ENCODE measurements at places on chromosomes 12 and 14.
A peak's percentile ranks its signal among the peaks of the same experiment; 100 is the strongest.

DNA sequence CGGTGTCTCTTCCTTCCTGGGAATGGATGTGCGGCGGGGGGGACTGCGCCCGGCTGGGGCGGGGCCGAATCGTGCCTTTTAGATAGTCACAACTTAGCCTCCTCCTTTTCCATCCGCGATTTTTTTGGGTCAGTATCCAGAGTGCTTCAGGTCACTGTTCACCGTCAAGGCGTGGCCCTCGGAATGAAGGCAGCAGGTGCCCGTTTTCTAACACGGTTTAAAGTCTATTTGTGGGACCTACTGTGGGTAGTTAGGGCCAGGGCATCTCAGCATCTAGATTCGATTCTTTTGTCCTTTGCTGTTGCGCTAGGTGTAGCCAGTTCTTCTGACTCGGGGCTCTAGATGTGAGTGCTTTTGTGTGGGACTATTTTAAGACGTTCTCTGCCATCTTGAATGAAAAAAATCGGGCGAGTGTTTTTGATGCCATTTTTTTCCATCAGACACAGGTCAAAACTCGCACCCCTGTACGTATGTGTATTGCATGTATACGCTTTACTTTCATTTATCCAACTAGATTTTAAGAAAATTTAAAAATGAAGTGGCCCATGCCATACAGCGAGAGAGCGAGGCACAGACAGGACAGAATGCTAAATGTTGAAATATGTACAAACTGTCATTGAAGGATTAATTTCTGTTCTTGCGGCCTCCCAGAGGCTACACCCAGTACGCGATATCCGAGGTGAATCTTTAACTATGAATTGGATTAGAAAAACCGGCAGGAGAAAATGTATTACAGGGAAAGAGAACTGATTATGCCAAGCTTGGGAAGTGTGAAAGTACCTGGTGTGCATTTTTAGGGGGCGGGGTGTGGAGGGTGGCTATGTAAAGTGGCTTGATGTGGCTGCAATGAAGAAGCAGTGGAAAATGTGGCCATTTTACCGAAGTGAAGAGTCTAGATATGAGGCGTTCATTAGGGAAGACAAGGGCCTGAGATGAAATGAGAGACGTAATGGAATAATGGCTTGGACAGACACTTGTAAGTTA lies 835 bp downstream of the VEZT start:
- peak; percentile 37 for DNase-seq

- no peak for DNase-seq
These were observed 439.1 kb downstream of the FOXG1 start for GRCh38 chr14:29205658-29206057.

- no peak for DNase-seq
These were observed 6.7 kb downstream of the BCL7A start for GRCh38 chr12:122028165-122028904.

- DNase-seq: no peak
These were observed 38.9 kb downstream of the SLC2A14 start for GRCh38 chr12:7833831-7834230.

- no peak for DNase-seq
These were observed 21.7 kb upstream of the VRTN start for GRCh38 chr14:74326369-74327152.

DNA sequence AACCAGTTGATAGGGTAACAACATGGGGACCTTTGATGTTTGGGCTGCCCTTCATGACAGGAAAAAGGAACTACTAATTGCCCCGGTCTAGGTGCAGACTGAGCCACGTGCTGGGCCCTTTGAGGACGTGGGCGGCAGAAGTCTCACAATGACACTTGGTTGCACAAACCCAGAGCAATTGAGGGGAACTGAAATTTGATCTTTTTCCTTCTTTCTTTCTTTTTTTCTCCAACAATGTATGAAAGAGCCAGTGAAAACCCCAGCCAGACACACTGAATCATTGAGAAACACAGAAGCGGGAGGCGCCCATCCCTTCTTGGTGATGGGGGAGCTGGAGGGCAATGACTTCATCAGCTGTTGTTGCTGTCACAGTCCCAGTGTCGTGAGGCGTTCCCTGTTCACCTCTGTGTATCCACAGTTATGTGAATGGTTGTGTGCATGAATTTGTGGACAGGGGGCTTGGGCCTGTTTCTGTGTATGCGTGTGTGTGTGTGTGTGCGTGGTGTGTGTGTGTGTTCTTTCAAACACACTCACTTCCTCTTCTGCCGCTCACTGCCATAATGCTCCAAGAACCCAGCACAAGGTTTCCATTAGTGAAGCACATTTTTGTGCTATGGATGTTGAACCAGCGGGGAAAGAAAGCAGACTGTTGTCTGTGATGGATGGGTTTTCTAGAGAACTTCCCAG lies 137.5 kb upstream of the CCND2 start:
- peak; percentile 88 for DNase-seq

DNA sequence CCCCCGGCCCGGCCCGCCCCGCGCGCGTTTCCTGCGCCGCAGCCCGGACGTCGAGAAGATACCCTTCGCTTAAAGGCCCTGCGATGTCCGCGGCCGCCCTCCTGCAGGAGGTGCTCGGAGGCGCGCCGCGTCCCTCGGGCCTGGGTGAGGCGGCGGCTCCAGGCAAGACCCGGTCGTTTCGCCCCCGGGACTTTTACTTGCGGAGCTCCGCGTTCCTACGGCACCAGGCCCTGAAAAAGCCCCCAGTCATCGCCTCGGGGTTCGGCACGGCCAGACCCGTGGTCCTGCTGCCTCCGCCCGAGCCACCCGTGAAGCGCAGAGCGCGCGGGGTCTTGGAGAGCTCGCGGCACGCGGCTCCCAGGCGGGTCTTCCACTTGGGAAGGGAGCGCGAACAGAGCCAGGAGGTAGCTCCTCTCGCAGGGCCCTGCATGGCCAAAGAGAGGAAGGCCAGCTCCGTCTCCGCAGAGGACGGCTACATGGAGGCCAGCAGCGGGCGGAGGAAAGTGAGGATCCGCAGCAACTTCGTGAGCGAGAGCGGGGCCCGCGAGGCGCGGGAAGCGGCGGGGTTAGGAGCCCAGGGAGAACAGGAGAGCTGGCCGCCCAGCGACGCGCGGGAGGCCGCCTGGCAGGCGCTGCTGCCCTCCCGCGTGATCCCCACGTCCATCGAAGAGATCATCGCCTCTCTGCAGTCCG lies 26.9 kb downstream of the TTC6 start:
- no peak for DNase-seq

- DNase-seq: no peak
These were observed 40.7 kb upstream of the CMKLR1 start for GRCh38 chr12:108379823-108380222.

GRCh38 chr12:118981285-118982211 lies at the start of gene SRRM4:
Gene SRRM4, plus strand, starts transcription at chr12:118981541. Its CDS starts 342 bp downstream, at chr12:118981883.
- DNase-seq: no peak

DNA sequence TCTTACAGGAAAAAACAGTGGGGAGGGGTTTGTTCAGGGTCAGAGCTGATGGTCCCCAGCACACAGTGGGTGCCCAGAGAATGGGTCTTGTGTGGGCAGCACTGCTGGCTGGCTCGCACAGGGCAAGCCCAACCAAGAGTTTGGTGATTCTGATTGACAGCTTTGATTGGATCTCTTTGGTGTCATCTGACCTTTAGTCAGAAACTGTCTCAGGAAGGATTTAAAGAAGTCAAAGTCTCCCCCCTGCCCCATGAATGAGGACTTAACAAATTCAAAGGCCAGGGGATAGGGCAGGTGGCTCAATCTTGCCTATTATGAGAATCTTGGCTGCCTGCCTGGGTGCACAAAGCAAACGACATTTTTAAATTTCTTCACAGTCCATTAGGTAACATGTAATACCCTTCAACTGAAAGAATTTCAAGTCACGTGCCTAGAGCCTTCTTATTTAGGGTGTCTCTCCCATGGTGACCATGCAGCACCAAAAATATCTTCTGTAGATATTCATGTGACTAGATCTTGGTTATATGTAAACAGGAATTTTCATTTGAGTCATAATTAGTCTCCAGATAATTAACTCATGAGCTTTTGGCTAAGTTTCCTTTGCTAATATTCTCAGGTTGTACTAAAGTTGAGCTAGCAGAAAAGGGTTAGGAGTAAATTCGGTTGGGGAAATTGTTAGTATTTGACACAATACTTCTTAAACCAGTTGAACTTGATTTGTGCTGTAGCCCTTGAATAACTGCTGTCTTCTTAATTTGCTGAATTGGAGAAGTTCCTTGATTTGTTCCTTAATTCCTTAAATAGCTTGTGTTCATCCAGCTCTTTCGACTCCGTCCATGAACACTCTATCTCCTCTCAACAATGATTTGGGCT lies 54.5 kb upstream of the HECTD1 start:
- DNase-seq: no peak

GRCh38 chr12:98752726-98753125 lies 107.6 kb downstream of the APAF1 start:
- no peak for DNase-seq

DNA sequence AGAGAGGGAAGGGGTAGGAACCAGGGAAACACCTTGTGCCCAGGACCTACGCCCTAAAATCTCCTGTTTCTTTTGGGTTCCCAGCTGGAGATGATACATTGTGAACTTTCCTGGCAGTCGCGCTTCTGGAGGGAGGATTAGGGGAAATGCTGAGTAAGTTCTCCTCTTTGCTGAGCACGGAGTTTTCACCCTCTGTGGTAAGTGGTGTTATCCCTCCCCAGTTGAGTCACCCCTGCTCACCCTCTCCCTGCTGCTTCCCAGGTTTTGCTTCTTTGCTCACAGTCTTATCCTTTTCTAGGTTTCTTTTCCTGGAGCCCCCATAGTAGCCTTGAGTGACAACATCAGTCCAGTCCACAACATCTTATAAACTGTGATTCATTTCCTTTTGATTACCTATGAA lies 789.1 kb downstream of the TMEM121 start:
- DNase-seq: no peak

DNA sequence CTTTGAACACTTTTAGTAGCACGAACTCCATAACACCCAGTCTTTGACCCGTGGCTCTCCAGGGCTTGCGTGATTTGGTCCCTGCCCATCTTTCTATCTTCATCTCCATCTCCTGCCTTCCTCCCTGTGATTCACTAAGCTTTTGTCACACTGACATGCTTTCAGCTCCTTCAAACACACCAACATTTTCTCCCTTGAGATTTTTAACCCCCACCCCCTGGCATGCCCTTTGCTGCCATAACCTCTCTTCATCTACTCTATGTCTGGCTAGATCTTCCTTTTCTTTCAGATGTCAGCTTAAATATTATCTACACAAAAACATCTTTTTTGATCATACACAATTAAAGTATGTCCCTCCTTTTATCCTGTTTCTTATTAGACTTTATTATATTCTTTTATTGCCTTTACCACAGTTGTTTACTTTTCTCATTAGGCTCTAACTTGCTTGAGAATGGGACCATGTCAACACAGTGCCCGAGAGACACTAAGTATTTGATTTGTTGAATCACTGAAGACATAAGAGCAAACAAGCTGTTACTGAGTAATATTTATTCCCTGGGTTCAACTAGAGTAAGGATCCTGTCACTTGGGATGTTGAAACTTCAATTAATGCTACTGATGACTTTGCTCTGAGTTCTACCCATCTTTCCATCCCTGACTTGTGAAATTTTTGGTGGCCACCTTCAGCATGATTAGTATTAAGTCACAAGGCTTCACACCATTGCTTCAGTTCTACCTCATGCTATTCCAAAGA lies 387.3 kb downstream of the LRIG3 start:
- DNase-seq: no peak

GRCh38 chr12:130615861-130616345 lies 100.2 kb downstream of the RIMBP2 start:
- DNase-seq: no peak

DNA sequence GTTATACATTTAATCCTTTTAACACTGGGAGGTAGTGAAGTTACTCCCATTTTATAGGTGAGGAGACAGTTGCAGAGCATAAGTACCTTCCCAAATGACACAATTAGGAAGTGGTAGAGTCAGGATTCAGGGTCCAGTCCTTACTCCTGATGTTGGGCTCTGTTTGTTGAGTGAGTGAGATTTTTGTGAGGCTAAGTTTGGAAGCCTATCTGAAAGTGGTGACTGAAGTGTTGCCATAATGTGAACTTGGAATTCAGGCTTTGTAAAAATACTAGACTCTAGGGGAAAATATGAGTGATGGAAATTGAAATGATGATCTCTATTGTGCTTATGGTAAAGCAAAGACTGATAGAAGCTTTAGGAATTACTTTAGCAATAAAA lies 2.2 kb downstream of the NUDT4 start:
- no peak for DNase-seq

DNA sequence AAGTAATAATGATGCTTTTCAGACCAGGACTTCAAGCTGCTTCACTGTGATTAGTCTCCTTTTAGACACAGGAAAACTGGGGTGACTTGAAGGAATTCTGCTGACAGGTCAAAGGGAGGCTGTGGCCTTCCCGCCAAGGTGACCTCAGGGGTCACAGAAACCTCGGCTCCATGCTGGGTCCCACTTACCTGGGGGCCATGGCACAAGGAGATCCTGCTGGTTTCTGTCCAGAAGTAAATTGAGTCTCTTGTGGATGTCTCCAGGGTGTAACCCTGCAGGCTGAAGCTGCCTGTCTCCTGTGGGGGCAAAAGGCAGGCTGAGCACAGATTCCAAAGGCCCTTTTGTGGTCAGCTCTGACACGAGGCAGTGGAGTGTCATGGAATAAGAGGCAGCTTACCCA lies 138.7 kb upstream of the MED13L start:
- DNase-seq: no peak

GRCh38 chr14:95408731-95409476 lies 89.2 kb upstream of the CLMN start:
- DNase-seq: no peak

GRCh38 chr12:123849517-123849916 lies 87.4 kb downstream of the DNAH10 start:
- DNase-seq: no peak

DNA sequence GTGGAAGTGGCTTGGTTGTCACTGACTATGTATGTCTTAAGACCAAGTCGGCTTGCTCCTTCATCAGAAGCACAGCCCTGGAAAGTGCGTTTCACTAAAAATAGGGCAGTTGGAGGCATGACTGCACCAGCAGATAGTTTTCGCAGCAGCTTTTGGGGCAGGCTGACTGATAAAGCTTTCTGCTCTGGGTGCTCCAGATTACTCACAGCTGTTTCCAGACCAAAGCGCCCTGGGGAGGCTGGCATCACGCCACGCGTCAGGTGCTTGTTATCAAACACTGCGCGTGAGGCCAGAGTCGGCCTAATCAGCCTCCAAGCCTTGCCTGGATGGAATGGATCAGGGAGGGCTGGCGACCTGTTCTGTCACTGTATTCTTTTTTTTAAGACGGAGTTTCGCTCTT lies 13.3 kb upstream of the LRRC10 start:
- DNase-seq: no peak

All from stimulated activated CD4-positive, alpha-beta T cell treated with anti-CD3 and anti-CD28 coated beads, Interleukin-1b, Interleukin-23, amount 100 ng/mL, for 48 hours (primary cell).